ENCODE measurements at places on chromosomes 6 and 20.

GRCh38 chr20:33843854-33844253, 32.7 kb downstream of the CHMP4B start:
- DNase-seq = no peak

DNA sequence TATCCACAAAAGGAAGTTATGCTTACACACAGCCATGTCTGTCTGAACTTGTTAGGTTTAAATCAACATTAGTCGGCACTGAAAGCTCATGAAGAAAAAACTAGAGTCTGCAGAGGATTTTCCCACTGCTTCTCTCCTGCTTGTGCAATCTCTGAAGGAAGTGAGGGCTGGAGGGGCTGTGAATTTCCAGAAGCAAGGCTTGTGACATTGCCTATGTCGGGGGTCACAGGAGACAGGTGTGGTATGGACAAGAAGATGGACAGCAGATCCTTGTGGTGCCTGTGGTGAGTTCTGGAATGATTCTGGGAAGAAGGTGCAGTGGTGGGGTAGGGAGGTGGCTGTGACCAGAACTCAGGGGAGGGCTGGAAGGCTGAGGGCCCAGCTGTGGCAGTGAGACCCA, 84.3 kb upstream of the TRAF3IP2 start:
- no peak for DNase-seq

GRCh38 chr6:1606780-1607515, 2.8 kb upstream of the FOXC1 start:
- no peak for DNase-seq

- DNase-seq = no peak
Observed at GRCh38 chr6:115358616-115359015, 702.1 kb downstream of the FRK start.

- no peak for DNase-seq
Observed at GRCh38 chr6:168139121-168139520, 60.1 kb upstream of the FRMD1 start.

- no peak for DNase-seq
Observed at GRCh38 chr20:53321596-53321995, 272.0 kb downstream of the ZNF217 start.

- DNase-seq = no peak
Observed at GRCh38 chr20:6683021-6683977, 84.2 kb upstream of the BMP2 start.
